Neural crest cell (in vitro differentiated cells): ENCODE measurements at places on chromosomes 12 and 14.

DNA sequence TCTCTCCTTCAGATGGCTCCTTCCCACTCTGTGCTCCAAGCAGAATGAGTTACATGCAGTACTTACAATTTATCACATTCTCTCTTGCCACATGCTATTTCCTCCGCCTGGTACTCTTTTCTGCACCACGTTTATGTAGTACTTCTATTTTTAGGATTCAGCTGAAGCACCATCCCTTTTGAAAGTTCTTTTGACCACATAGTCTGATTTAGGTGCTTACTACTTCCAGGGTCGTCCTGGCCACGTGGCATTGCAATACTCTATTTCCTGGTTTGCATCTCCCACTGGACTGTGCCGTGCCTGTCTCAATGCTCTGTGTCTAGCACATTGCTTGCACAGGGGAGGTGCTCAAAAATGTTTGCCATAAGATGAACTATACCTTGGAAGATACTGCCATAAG is 16.3 kb upstream of the TBC1D30 start:
- DNase-seq = no peak

DNA sequence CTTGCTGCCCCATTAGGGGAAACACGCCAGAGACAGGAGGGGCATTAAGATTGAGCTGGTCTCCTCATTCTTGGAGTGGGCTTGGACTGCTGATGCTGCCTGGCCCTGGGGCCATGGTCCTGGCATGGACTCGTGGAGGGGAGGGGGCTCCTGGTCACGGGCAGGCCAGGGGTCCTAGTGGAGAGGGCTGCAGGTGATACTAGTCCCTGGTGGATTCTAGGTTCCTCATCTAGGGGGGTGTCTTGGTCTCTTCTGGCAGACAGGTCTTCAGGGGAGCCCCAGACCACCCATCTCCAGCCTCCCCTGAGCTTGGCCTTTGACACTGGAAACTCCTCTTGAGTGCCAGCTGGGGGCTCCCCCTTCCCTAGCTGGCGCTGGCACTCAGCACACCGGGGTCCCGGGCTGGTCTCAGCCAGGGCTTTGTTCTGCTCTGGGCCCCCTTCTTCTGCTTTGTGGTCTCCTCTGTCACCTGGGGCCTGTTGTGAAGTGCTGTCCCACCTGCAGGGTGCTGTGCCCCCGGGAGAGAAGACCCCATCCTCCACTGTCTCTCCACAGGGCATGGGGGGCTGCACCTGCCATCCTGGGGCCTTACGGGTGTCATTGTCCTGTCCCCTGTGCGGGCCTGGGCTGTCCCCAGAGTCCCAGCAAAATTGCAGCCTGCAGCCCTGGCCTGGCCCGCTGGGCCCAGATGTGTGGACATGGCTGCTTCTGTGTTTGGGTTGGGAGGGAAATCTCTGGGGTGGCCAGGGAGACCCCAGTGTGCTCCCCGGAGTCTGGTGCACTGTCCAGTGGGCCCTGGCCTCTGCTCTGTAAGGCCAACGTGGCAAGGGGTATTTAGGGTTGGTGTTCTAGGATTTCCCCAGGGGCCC is 2.3 kb downstream of the KIF26A start:
- no peak for DNase-seq

DNA sequence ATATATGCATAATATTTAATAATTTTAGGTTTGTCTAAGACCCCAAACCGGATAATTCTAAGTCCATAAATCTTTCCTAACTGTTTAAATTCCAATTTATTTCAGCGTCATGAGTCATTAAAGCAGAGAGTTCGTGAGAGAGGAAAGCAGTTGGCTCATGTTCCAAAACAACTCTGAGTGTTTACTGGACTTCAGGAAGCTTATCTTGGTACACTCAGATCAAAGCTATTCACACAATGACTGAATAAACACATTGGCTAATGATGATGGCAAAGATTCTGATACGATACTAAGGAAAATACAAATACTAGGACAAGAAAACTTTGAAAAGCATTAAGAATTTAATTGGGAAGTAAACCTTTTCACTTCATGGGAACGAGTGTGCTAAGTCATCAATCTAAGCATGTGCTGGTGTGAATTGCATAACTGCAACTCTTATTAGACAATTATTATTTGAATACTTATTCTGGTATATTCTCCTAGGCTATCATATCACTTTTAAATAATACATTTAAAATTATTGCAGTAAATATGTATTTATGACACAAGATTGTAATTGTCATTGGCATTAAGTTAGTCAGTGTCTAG is 34.8 kb upstream of the CLEC14A start:
- no peak for DNase-seq

GRCh38 chr12:52672321-52672933 is 7.8 kb downstream of the KRT1 start:
- DNase-seq = no peak

GRCh38 chr12:31005256-31005943 is 68.3 kb upstream of the DDX11 start:
- no peak for DNase-seq

DNA sequence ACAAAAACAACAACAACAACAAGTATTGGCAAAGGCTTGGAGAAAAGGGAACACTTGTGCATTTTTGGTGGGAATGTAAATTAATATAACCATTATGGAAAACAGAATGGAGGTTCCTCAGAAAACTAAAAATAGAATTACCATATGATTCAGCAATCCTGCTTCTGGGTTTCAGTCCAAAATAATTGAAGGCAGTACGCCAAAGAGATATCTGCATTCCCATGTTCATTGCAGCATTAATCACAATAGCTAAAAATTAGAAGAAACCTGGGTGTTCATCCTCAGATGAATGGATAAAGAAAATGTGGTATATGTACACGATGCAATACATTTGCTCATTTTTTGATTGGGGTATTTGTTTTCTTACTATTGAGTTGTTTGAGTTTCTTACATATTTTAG is 813.0 kb downstream of the NRXN3 start:
- no peak for DNase-seq

- no peak for DNase-seq
Observed at GRCh38 chr12:71420775-71421406, 18.7 kb upstream of the LGR5 start.

DNA sequence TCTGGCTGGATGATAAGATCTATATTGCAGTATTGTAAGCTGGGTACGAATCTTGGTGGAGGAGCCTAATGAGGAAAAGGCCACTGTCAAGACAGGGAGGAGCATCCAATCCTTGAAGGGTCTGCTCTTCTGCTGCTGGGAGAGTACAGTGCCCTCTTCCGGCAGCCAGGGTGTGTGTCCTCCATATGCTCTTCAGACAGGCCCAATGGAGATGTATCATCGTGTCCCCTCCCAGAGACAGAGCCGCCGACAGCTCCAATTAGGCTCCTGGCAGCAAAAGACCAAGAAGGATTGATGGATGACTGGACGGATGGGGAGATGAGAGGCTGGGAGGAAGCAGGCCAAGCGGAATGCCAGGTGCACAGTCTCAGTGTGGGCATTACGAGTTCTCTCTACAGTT is 51.6 kb upstream of the PIWIL1 start:
- peak; percentile 20 for DNase-seq

DNA sequence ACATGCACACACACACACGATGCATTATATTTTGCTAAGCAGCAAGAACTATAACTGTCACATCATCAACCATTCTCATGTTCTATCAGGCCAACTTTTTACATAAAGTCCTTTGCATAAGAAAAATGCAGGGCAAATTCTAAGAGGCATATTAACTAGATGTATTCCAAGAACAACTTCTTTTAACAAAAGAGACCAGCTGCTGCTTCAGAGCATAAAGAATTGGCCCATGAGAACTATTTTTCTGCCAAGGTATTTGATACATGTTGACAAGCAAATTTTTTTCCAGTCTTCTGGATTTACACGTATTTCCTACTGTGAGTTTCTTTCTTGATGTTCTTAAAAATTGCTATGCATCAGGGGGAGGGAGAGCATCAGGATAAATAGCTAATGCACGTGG is 27.2 kb downstream of the GLT8D2 start:
- DNase-seq = no peak

DNA sequence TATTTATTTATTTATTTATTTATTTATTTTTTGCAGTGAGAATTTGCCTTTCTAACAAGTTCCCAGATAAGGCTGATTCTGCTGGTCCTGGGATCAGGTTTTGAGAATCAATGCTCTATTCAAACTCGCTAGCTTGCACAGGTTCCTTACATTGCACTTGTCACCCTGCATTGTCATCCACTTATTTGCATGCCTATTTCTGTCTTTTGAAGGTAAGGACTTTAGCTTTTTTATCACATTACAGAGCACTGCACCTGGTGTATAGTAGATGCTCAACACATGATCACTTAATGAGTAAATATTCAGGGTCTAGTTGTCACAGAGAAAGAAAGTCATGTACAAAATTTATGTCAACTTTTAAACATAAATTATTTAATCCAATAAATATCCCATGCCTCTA is 219.7 kb upstream of the BTG1 start:
- no peak for DNase-seq

GRCh38 chr12:23211384-23212320 is 586.7 kb downstream of the ETNK1 start:
- no peak for DNase-seq

DNA sequence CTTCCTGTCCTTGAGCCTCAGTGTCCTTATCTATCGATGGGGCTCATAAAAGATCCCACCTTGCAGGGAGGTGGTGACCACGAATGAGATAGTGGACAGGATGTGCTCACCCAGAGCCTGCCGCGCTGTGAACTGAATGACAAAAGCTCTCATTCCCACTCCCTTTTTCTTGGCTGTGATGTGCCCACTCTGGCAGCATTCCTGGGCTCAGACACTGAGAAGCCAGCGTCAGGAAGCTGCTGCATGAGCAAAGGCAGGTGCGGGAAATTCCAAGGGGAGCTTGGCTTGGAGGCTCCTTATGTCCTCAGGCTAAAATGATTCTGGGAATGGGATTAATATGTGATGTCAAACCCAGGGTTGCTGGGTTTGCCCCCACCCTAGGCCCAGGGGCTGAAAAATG is 61.6 kb downstream of the EFCAB11 start:
- no peak for DNase-seq

- no peak for DNase-seq
Observed at GRCh38 chr12:80352474-80352873, 91.6 kb upstream of the PTPRQ start.

GRCh38 chr14:36057452-36058116 is 118.9 kb downstream of the PTCSC3 start:
- DNase-seq = no peak

DNA sequence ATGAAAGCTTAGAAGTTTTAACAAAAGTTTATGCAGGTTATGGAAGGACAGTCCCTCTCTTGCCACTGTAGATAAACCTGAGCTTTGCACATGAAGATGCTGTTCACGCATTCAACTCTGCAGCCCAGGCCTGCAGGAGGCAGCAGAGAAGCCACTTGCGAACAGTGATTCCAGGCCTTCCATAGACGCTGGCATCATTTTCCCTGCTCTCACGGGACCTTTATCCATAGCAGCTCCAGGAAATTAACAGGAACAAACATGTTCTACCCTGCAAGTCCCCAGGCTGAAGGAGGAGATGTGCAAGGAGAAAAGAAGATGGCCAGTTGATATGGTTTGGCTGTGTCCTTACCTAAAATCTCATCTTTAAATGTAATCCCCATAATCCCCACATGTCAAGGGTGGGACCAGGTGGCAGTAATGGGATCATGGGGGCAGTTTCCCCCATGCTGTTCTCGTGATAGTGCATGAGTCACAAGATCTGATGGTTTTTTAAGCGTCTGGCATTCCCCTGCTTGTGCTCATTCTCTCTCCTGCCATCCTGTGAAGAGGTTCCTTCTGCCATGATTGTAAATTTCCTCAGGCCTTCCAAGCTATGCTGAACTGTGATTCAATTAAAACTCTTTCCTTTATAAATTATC is 2.0 kb downstream of the ERP27 start:
- no peak for DNase-seq

- DNase-seq = no peak
Observed at GRCh38 chr14:102419716-102420115, 57.0 kb downstream of the TECPR2 start.

GRCh38 chr14:52442166-52442565 is 110.1 kb downstream of the TXNDC16 start:
- DNase-seq = no peak

DNA sequence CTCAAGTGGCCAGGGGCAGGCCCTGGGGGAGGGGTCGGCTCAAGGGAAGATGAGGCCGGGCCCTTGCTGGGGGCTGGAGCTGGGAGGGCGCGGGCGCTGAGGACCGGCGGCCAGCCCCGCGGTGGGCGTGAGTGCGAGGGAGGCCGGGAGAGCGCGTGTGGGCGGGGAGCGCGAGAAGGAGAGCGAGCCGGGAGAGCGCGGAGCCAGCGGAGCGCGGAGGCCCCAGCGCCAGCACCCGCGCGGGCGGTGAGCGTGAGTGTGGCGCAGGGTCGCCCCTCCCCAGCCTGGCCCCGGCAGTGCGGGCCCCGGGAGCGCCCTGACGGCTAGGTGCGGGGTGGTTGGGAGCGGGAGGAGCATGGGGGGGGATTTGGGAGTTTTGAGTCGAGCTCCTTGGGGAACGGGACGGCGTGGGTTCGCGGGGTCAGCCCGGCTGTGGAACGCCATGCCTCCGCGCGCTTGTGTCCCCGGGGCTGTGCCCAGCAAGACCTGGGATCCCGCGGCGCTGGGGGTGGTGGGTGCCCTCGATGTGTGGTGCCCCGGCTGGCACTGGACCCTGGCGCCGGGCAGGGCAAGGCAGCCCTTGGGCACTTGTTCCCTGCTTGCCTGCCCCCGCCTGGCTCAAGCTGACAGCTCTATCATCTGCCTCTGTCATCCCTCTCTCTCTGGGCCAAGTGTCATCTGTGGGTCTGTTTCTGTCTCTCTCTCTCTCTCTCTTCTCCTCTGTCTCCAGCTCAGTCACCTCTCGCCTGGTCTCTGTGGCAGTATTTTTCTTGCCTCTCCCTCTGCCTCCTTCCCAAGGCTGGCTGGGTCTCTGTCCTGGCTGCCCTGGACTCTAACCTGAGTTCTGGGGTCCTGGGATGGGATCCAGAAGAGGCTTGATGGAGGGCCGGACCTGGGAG is at the start of gene LBHD2:
Gene LBHD2, plus strand, starts transcription at position 190 of the 899 bp plus-strand sequence. CDS start 1,803 bp downstream, outside the sequence.
- DNase-seq = no peak

DNA sequence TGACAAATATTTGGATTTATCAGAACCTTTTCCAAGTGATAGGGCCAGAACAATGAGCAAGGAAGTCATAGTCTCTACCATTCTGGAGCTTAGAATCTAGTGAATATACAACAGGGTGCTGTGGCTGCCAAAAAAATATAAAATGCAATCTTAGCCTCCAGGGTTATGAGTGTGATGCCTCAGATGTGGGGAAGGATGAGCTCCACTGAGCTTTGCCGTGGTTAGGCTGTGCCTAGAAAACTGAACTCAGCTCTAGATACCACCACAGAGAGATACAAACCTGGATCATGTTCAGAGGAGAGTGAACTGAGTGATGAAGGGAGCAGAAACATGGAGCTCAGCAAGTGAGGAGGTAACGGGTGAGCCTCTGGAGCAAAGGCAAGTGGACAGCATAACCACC is 138.1 kb upstream of the HIF1A start:
- no peak for DNase-seq
